Brain (organoid and tissue), 16 donors: ENCODE measurements at places on chromosomes 13 and 19.

DNA sequence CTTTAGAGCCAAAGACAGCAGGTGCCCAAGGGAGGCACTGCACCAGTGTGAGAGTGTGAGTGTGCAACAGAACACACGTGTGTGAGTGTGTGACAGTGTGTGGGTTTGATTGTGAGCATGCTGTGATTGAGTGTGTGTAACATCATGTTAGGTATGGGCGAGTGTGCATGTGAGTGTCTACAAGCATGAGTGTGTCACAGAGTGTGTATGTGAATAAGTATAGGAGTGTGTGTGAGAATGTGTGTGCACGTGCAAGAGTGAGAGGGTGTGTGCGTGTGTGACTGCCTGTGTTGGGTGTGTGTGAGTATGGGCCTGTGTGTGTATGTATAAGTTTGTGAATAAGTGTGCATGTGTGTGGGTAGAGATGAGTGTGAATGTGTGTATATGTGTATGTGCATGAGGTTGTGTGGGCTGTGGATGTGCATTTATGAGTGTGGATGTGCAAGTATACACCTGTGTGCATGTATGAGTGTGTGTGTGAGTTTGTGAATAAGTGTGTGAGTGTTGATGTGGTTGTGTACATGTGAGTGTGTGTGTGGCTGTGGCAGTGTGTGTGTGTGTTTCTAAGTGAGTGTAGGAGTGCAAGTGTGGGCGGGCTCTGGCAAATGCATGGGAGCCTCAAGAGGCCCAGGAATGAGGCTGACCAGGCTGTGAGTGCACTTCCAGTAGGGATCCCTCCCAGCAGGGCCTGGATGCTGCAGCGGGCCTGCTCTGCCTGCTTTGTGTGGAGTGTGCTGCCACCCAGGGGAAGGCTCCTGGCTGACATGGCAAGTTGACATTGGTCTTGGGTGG is 198.4 kb downstream of the COL4A1 start:
- peak; percentile 83 for DNase-seq

DNA sequence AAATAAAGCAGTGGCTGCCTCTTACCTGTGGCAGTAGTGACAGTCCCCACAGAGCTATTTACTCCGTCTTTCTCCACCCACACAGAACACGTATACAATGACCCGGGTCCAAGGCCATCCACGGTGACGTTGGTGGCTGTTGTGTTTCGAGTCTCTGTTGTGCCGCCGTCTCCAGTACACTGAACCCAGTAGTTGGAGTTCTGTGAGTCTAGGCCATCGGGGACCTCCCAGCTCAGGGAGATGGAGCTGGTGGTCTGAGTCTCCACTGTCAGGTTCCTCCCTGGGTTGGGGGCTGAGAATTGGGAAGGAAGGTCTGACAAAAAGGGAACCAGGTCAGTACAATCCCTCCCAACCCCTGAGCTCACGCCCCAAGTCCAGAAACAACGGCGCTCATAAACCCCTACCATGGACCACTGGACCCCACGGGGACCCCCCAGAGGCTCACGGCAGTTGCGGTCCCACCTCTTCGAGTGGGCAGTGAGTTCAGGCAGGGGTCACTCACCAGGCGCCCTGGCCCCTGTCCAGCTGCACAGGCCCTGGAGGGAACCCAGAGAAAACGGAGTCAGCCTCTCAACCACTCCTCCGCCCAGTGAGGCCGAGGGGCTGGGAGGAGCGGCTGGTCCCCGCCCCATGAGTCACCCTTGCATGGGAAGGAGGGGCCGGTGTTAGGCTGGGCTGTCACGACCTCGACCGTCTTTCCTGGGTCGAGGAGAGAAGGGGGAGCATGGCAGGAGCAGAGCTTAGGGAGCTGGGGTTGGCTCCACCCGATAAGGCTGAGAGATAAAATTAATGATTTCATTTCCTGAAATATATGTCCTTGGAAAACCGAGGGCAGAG is 2.4 kb downstream of the PTPRH start:
- DNase-seq: no peak

GRCh38 chr19:590396-590745 is 690 bp downstream of the HCN2 start:
- DNase-seq: no peak

- no peak for DNase-seq
These were observed 21.0 kb downstream of the ITGBL1 start for GRCh38 chr13:101473458-101473857.

GRCh38 chr13:106161146-106161545 is 374.3 kb downstream of the EFNB2 start:
- no peak for DNase-seq

GRCh38 chr13:74299721-74300120 is 165.5 kb upstream of the KLF12 start:
- no peak for DNase-seq

- DNase-seq: no peak
These were observed 75.5 kb upstream of the MEDAG start for GRCh38 chr13:30830638-30830965.

DNA sequence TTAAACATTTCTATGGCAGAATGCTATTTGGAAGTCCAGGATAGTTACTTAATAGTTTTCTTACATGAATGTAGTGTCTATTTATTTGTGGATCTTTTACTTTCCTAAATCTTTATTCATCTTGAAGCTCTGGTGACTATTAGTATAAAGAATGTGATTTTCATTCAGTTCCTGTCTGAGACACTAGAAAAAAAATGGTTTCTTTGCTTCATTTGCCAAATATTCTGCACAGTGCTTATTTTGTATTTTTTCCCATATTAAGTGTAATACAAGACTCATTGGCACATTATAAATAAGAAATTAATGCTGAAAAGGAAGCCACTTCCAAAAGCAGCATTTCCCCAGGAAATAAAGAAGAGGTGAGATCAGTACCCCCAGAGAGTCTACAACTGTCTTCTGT is 109.8 kb downstream of the POSTN start:
- DNase-seq: no peak

- no peak for DNase-seq
These were observed 236.4 kb upstream of the SGCG start for GRCh38 chr13:22944378-22944777.

- no peak for DNase-seq
These were observed 455.7 kb downstream of the FGF9 start for GRCh38 chr13:22126433-22127021.

- peak; percentile 19 for DNase-seq
These were observed 143.9 kb upstream of the ZNF536 start for GRCh38 chr19:30228113-30228834.

- DNase-seq: peak; percentile 74
These were observed 74.4 kb downstream of the DPF1 start for GRCh38 chr19:38149661-38150061.

- no peak for DNase-seq
These were observed 12.7 kb downstream of the LSM14A start for GRCh38 chr19:34184880-34185491.

GRCh38 chr19:30556230-30556711 is 184.1 kb downstream of the ZNF536 start:
- peak; percentile 18 for DNase-seq

DNA sequence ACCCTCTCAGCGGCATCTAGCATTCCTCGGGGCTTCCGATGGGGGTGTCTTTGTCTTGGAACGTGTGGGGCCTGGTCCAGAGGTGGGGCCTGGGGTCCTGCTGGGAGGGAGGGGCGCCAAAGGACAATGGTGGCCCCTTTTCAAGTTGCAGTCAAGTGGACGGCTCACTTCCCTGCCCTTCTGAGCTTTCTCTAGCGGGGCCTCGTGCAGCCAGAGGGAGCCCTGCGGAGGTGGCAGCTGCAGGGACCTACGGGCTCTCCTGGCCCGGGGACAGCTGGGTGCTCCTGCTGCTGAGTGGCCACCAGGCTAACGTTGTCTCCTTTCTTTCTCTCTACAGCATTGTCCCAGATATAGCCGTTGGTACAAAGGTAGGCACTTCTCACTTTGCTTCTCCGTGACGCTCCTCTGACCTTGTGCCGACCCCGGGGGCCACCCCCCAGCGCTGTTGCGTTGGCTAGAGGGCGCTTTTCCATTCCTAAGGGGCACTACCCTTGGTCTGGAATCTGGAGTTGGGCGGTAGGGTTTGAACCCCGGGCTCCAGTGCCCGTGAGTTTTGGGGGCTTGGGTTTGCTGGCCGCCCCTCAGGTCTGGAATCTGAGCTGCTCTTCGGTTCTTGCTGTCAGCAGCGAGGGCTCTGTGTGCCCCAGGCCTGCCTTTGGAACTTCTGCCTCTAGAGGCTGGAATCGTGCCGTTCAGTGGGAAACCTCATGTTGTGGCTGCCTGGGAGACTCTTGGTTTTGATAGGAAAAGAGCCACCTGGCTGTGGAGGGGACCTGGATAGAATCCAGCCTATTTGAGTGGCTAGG is 2.0 kb downstream of the PTBP1 start:
- DNase-seq: no peak

DNA sequence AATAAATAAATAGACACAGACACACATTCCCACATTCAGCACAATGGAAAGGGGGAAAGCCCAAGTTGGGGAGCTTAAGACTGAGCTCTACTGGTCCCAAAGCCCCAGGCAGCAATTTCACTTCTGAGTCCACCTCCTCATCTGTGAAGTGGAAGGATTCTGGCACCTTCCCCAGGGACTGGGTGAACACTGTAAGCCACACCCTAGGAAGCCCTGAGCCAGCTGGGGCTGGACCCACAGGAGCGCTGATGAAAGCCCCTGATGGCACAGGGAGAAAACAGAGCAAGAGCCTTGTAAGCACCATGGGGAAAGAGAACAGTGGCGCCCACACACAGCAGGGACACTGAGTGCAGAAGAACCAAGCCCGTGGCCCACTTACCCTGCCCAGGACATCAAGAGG is 37.8 kb downstream of the EPS15L1 start:
- DNase-seq: no peak

GRCh38 chr13:29436291-29436690 is 159.2 kb downstream of the SLC7A1 start:
- no peak for DNase-seq

DNA sequence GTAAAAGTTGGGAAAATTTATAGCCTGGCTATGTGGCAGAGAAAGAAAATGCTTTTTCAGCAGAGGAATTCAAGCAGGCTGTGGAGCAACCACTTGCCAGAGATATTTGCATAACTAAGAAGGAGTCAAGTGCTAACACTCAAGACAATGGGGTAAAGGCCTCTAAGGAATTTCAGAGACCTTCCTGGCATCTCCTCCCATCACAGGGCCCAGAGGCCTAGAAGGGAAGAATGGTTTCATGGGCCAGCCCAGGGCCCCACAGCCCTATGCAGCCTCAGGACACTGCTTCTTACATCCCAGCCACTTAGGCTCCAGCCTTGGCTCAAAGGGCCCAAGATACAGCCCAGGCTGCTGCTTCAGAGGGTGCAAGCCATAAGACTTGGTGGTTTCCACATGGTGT is 14.3 kb downstream of the SLC15A1 start:
- DNase-seq: no peak

DNA sequence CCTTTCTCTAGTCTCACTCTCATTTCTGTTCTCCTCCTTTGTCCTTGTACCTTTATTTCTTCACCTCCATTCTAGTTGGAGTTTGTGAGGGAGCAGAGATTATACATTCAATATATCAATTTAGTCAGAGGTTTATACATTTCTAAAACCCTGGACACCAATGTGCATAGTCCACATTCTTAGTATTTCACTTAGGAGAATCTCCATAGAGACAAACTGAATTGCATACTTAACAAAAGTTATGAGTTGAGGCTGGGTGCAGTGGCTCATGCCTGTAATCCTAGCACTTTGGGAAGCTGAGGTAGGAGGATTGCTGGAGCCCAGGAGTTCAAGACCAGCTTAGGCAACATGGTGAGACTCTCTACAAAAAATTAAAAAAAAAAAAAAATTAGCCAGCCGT is 45.3 kb downstream of the DNAJC3 start:
- DNase-seq: no peak

DNA sequence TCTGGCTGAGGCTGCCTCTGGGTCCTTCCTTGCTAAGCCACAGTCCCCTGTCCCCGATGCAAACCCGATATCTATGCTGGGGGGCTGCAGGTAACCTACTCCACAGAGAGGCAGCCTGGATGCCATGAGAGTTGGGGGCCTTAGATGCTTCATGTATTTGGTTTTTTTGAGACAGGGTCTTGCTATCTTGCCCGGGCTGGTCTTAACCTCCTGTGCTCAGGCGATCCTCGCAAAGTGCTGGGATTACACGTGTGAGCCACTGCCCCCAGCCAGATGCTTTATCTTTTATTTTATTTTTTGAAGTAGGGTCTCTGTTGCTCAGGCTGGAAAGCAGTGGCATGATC is 1.5 kb downstream of the ATCAY start:
- no peak for DNase-seq

GRCh38 chr19:48859711-48860572 is 8.5 kb downstream of the PLEKHA4 start:
- peak; percentile 30 for DNase-seq

GRCh38 chr19:48954595-48955307 is at the start of gene BAX:
BAX (plus strand) TSS chr19:48954875; CDS start chr19:48954929, 54 bp downstream.
- peak; percentile 99 for DNase-seq

DNA sequence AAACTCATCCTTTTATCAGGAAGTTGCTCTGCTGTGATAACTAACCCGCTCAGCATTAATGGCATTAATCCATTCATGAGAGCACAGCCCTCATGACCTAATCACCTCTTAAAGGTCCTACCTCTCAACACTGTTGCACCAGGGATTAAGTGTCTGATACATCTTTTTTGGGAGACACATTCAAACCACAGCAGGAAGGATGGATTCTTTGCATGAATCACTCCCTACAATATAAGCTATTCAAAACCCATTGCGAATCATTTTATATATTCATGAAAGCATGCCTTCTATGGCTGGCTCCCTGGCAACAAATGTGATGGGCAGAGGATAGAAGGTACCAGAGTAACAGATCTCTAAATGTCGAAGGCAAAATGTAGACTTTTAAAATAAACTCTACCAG is 27.6 kb downstream of the ARL11 start:
- DNase-seq: no peak

DNA sequence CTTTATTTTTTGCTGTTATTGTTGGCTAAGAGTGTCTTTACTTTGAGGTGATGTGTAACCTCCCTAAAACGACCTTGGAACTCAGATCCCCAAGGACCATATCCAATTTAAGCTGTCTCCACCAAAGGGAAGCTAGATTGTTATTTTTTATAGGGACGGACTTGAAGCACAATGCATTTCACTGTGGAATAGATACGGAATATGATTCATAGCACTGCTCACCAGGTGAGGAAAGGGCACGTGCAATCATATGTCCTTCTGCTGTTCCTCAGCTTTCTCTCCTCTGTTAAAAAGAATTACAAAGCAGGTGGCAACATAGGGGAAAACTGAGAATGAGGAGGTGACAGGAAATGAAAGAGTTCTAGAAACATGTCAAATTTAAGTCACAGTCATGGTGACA is 679.0 kb downstream of the PCDH9 start:
- no peak for DNase-seq

- DNase-seq: no peak
These were observed 13.8 kb downstream of the PAK4 start for GRCh38 chr19:39139305-39139874.
